ENCODE measurements at places on chromosomes 11 and 22.
A peak's percentile ranks its signal among the peaks of the same experiment; 100 is the strongest.

- DNase-seq: no peak
Observed at GRCh38 chr11:72229925-72230763, 5.6 kb downstream of the INPPL1 start.

DNA sequence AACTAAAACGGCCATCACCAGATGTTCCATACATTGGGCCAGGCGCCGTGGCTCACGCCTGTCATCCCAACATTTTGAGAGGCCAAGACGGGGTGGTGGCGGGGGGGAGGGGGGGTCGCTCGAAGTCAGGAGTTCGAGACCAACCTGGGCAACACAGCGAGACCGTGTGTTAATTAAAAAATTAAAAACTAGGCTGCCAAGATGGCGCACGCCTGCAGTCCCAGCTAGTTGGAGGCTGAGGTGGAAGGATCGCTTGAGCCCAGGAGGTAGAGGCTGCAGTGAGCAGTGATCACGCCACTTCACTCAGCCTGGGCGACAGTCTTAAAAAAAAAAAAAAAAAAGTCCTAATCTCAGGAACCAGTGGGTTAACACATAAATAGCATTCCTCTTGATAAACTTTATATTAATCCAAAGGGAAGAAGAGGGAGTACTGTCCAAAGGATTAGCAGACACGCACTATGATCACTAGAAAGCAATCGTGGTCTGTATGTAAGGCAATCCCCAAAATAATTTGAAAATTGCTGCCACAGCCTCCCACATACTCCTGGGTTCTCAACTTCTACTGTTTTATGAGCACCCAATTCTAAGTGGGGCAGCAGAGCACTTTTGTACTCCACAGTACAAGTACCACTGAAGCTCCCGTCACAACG is 604 bp downstream of the PUS3 start:
- DNase-seq: no peak

DNA sequence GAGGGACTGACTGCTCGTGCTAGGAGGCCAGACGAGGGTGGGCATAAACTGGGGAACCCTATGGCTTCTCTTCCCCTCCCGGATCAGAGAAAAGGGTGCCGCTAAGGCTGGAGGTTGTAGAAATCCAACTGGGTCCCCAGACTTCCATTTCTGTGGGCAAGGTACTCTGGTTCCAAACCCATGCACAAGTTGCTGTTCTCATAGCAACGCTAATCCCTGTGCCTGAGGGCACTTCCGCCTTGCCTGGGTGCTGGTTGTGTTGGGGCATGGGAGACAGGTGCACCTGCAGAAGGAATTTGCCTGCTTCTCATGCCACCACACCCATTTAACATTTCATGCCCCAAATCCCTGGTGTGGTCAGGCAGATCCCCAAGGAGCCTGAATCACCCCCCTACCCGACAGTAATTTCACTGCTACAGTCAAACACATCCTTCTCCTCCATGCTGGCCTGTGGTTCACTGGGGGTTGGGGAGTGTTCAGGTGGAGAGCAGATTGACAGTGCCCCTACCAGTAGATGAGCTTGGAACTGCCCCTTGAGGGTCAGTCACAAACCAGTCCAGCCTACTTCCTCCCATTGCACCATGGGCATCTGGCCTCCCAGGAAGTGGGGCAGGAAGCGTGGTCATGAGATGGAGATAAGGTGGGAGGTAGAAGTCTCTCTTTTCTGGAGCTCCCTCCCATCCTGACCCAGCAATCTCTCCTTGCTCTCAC is 1.2 kb downstream of the C2CD2L start:
- no peak for DNase-seq

GRCh38 chr22:20425566-20426258 is 11.9 kb downstream of the SCARF2 start:
- no peak for DNase-seq

DNA sequence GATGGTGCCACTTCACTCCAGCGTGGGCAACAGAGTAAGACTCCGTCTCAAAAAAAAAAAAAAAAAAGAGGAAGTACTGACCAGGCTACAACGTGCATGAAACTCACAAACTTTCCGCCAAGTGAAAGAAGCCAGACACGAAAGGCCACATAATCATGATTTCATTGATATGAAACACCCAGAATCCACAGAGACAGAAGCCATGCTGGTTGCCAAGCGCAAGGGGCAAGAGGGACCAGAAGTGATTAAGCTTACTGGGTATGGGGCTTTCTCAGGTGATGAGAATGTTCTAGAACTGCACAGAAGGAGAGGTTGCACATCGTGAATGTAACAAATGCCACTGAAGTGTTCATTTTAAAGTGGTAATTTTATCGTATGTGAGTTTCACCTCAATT is 60.9 kb downstream of the CELSR1 start:
- DNase-seq: no peak

DNA sequence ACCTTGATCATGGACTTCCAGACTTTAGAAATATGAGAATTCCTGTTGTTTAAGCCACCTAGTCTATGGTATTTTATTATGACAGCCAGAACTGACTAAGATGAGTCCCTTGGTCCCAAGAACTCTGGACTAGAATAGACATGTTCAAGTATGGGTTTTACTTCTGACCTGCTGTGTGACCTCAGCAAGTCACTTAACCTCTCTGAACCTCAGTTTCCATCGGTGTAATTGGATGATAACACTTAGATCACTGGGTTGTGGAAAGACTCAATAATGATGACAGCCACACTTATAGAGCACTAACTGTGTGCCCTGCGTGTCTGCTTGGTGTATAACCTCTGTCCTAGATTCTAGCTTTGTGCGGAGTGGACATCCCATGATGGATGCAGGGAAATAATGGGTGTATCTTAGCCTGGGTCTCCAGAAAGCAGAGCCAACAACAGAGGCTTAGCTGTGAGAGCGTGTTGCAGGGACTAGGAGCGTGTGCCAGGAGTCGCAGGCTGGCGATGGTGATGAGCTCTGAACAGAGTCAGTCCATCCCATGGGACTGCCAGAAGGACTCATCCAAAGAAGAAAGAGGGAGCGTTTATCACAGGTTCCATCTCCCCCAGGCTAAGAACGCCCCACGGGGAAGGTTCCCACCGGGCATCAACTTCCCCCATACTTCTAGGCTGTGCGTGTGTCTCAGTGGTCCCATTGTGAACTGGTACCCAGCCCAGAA is 93.2 kb upstream of the TP53I11 start:
- DNase-seq: no peak

- no peak for DNase-seq
Observed at GRCh38 chr11:11356842-11357241, 3.8 kb upstream of the CSNK2A3 start.

DNA sequence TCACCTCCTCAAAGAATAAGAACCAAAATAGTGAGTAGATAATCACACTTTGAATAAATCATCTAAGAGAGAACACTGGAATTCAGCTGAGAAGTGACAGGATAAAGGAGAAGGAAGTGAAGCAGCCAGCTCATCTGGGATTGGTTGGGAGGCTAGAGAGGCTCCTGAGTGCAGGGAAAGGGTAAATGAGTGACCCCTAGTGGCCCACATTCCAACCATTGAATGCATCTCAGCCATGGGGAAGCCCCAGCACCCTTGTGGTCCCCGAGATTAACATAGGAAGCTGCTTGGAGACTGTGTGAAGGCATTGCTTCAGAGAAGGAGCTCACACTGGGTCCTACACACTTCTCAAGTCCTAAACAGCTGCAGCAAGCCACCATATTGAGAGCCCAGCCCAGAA is 82.3 kb downstream of the JRKL start:
- no peak for DNase-seq

- no peak for DNase-seq
Observed at GRCh38 chr11:81104051-81104450, 1629.6 kb downstream of the FAM181B start.

DNA sequence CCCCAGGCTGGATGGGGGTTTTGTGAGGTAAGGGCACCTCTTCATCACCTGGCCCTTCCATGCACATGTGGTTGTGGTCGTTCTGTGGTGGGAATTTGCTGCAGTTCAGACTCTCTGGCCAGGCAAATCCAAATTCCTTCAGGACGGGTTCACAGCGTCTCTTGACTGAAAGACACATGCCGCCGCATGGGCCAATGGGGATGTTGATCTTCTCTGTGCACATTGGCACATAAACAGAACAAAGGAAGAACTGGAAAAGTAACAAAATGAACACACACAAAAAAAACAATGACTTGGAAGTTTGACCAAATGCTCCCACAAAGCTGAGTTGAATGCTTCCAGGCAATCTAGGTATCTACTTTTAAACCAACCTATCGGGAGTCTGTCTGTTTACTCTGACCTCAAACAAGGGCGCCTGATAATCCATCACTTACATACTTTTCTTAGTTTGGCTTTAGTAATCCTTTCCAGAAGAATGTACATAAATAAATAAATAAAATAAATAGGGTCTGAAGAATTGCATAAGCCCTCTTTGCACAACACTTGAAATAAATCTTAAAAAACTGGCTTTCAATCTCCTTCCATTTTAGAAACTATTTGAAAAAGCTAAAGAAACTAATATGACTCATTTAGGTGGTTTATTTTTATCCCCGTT is 2.8 kb downstream of the FZD4 start:
- DNase-seq: no peak

DNA sequence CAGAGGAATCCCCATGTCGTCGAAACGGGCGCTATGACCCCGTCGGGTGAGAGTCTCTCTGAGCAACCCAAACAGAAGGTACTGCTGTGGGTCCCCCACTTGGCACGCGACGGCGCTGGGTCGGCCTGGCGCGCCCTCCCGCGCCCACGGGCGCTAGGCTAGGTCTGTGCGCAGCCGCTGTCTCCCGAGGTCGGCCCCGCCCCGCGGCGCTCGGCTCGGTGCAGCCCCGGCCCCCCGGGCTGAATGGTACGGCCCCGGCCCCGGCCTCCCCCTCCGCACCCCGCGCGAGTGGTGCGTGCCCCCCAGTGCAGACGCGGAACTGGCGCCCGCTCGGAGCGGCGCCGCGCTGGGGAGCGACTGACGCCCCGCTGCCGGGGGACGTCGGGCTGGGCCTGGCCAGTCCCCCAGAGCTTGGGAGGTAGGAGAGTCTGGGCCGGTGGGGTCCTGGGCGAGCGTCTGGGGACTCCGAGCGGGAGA is at the start of gene MADD:
Gene MADD (plus strand): TSS at position 305 of the 477 bp plus-strand sequence.
- DNase-seq: no peak

DNA sequence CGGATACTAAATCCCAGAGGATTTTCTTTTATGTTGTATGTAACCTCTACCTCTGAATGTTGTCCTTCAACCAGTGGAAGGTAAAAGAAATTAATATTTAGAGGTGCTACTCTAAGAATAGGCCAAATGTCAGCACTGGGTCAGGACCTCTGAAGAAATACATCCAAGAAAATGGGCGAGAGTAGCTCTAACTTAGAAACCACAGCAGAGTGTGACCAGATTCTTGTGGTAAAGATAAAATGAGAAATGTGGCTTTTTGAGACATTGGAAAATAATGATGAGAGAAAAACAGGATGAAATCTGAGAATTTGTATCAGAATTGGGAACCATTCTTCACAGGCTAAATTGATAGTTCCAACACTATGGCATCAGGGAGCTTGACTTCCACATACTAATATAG is 63.5 kb downstream of the CSTPP1 start:
- no peak for DNase-seq

- DNase-seq: no peak
Observed at GRCh38 chr11:115930291-115930690, 426.1 kb upstream of the CADM1 start.

GRCh38 chr11:32487270-32487669 is 51.9 kb upstream of the WT1 start:
- no peak for DNase-seq

- peak; percentile 92 for DNase-seq
Observed at GRCh38 chr11:5620651-5621521, 3.9 kb upstream of the TRIM34 start.

DNA sequence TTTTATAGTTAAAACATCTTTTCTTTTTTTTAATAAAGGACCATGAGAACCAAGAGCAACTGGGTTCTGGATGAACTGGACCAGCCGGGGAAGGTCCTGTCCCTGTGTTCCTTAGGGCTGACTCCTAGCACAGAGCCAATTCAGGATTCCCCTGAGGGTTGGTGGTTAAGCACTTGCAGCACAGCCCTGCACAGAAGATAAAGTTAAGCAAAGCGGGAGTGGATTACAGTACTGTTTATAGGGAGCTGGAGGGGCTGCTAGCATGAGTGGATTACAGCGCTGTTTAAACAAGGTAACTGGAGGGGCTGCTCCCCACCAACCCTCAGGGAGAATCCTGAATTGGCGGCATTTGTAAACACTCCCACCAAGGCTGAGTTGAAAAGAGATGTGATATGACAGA is 90.6 kb downstream of the CELSR1 start:
- DNase-seq: no peak
